ENCODE measurements at places on chromosomes 1 and 21. TPM values are rescaled to one million over a fixed set of nuclear protein-coding genes. Genes with fewer than 3 reads are reported as not detected.

Gene ELAPOR1
- total RNA-seq, result 0.57 TPM

Gene DPT
- total RNA-seq, result not detected

GRCh38 chr1:115655916-115656315, 14.1 kb downstream of the VANGL1 start:
- no peak for DNase-seq

GRCh38 chr1:161843156-161843555, 77.0 kb downstream of the ATF6 start:
- DNase-seq, result no peak

DNA sequence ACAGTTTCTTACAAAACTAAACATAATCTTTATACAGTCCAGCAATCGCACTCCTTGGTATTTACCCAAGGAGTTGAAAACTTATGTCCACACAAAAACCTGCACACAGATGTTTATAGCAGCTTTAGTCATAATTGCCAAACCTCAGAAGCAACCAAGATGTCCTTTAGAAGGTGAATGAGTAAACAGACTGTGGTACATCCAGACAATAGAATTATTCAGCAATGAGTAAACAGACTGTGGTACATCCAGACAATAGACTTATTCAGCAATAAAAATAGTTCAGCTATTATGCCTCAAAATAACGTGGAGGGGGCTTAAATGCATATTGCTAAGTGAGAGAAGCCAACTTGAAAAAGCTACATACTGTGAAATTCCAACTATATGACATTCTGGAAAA, 87.0 kb upstream of the GALNT2 start:
- no peak for DNase-seq

DNA sequence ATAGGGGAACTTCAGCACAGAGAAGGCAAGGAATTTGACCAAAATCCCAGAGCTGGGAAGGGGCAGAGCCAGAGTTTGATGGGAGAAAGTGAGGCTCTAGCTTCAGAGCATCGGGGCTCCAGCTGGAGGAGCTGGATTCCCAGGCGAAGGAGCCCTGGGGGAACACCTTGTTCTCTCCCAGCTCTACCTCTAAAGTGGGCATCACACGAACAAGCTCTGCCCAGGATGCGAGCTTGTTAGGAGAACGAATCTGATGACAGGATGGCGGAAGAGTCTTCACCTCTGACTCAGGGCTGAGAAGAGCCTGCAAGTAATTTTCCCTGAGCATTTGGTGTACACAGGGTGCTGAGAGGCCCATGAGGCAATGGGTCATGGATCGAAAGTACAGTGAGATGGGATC, 22.0 kb downstream of the TNNT2 start:
- DNase-seq, result no peak

DNA sequence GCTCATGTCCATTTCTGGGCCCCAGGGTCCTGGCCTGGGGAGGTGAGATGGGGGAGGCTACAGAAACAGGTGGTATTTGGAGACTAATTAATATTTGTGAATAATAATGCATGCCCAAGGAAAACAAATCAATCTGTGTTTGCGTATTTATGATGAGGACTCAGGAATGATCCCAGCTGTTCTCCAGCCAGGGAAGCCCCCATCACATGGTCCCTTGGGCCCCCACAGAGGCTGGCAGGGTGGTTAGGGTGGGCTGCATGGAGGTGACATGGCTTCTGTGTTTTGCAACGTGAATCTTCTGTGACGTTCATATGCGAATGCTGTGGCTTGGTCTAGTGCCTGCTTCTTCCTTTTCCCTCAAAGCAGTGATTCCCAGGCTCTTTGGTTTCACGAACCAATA, 10.5 kb downstream of the PTPRF start:
- no peak for DNase-seq

- DNase-seq, result no peak
Observed at GRCh38 chr1:180295999-180296398, 65.9 kb downstream of the LHX4 start.

DNA sequence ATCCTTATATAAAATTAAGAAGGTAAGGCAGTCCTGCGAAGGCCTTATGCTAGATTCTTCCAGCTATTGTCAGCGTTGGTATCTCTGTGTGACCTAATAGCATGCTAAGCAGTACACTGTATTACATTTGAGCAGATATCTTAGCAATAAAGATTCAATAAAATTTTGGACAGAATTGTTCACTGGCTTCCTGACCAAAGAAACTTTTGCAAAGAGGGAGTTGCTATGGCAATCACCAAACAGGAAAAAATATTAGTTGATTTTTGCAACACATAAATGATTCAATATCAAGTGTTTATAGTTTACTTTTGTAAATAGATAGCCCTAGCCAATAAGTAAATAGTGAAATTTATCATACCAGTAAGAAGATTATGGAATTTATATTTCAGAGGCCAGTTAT, 31.0 kb upstream of the PLEKHO1 start:
- no peak for DNase-seq
